ENCODE measurements at places on chromosomes 1 and 21.

GRCh38 chr1:64851664-64852063 lies 106.8 kb downstream of the RAVER2 start:
- DNase-seq, result no peak

- no peak for DNase-seq
Observed at GRCh38 chr1:232704256-232704655, 74.3 kb upstream of the SIPA1L2 start.

DNA sequence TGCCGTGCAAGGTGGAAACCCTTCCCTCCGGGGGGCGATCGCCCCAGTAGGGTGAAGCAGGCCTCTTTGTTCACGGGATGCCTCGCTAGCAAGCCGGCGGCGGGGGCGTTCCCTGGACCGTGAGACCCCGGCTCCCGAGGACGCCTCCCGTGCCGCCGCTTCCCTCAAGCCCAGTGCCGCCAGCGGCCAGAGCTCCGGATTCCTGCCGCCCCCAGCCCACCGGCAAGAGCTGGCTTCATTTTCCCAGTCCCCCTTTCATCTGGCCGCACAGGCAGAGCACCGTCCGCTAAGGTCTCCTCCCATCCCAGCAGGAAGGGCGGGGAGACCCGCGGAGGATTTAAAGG lies 16.3 kb downstream of the IER5 start:
- peak; percentile 76 for DNase-seq

- no peak for DNase-seq
Observed at GRCh38 chr1:111604931-111605330, 14.7 kb upstream of the RAP1A start.

- no peak for DNase-seq
Observed at GRCh38 chr21:27275294-27275927, 308.5 kb upstream of the ADAMTS5 start.

GRCh38 chr1:160549665-160550006 lies 26.6 kb upstream of the SLAMF6 start:
- no peak for DNase-seq

- DNase-seq, result no peak
Observed at GRCh38 chr1:216960716-216961115, 237.5 kb upstream of the ESRRG start.

DNA sequence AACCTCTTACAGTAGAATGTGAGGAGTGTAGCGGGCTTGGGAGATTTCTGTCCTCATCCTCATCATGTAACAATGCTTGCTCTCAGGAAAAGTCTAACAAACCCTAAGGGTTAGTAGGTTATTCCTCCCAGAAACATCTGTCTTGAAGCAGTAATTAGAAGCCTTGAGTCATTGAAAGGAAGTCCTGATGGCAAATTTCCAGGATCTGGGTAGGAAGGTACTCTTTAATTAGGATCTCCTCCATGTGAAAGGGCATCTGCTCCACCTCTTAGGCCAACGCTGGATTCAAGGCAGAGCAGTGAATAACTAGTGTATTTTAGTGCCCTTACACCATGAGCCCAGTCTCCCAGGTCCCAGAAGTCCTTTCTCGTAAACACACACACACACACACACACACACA lies 106.6 kb upstream of the BARHL2 start:
- DNase-seq, result no peak

- DNase-seq, result no peak
Observed at GRCh38 chr1:94636624-94637023, 95.1 kb upstream of the F3 start.

DNA sequence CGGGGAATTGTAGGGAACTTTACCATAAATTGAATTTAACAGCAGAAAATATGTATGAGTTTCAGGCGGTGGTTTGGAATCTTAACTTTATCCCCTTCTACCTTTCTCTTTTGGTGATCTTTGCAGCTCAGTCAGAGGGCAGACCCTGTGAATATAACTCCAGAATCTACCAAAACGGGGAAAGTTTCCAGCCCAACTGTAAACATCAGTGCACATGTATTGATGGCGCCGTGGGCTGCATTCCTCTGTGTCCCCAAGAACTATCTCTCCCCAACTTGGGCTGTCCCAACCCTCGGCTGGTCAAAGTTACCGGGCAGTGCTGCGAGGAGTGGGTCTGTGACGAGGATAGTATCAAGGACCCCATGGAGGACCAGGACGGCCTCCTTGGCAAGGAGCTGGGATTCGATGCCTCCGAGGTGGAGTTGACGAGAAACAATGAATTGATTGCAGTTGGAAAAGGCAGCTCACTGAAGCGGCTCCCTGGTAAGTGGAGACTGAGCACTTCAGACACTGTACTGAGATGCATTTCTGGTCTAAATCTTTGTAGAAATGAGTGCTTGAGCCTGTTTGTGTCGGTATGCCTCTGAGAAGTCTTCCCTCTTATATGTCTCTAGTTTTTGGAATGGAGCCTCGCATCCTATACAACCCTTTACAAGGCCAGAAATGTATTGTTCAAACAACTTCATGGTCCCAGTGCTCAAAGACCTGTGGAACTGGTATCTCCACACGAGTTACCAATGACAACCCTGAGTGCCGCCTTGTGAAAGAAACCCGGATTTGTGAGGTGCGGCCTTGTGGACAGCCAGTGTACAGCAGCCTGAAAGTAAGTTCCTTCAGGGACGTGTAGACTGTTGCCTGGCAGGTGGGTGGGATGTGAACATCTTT lies 1.5 kb downstream of the CCN1 start:
- no peak for DNase-seq

- DNase-seq, result no peak
Observed at GRCh38 chr1:9167638-9168037, 38.7 kb upstream of the GPR157 start.

DNA sequence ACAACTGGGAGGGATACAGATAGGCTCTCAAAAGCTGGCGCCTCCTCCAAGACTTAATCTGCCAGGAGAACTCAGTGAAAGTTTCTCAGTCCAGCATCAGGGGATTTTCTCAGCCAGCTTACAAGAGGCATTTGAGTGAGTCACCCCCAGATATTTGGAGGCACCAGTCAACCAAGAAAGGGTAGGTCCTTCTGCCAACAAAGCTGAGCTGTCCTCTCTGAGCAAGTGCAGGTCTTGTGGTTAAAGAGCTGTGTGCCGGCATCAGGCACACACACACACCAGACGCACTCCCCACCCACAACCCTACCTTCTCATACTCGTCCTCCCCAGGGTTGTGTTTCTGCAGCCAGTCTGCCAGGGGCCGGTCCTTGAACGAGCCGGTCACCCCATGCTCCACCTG lies 27.0 kb upstream of the PPP1R15B start:
- DNase-seq, result no peak

DNA sequence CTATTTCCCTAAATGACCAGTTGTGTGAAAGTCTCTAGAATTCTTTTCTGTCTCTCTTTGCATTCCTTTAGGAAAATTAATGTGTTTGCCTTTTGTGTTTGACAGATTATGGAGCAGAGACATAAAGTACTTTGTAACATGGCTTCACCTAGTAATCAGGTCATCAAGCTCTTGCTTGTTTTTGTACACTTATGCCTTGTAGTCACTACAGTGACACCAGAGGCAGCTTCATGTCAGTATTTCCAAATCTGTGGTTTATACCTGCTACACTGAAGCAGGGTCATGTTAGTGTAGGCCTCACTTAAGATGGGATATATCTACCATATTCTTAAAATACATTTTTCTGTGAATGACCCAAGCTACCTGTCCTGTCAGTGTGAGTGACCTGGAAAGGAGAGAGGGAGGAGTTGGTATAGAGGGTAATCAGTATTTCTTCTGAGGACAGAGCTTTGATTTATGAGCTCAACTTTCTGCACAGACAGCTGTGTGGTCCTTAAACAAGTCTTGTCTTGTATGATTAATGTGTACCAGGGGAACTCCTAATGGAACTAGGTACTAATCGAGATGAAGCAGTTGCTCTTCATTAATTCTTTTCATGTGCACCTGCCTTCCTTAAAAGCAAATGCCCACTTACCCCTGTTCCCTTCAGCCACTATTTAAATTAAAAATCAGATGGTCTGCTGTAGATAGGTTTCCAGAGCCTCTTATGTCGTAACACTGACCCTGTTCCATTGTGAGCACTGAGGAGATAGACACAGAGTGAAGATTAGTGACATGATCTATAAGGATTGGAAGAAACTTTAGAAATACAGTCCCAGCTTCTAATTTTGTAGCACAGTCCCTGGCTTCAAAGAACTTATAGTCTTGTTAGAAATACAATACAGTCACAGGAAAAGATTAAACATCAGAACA lies 45.7 kb downstream of the MACO1 start:
- DNase-seq, result no peak

- DNase-seq, result no peak
Observed at GRCh38 chr1:172779491-172779890, 120.6 kb downstream of the FASLG start.

GRCh38 chr1:39933956-39934941 lies 20.7 kb upstream of the MFSD2A start:
- no peak for DNase-seq

- no peak for DNase-seq
Observed at GRCh38 chr1:44135886-44136285, 5.5 kb downstream of the KLF18 start.
